Jurkat, Clone E6-1 (cell line): ENCODE measurements at places on chromosomes 12 and 14.

DNA sequence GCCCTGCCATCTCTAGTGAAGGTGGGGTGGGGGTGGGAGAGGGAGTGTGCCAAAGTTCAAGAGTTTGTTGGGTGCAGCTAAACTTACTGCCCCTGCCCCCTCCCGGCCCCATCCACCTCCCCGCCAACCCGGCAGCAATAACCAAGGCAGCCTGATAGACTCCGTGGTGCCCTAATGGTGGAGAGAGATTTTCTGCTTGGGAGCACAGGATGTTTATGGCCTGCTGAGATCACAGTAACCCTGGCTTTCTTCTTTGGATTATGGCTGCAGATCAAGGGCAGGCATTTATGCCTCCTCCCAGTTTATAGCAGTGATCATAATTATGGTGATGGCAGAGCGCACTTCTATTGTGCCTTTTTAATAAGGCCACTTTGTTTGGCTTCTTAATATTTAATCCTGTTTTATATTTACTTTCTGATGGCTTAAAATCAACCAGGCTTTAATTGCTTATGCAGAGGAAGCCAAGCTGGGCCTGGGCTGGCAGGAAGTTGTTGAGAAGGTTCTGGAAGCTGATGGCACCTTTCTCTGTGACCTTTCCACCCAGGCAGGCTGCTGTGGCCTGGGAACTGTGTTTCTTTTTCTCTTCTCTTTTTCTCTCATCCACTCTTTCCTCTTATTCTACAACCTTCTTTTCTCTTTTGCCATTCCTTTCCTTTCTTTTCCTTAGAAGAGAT lies 256.8 kb upstream of the FKBP4 start:
- DNase-seq: no peak

- DNase-seq: no peak
These were observed 73.4 kb downstream of the CLIP1 start for GRCh38 chr12:122349078-122349477.

- peak; percentile 33 for DNase-seq
These were observed at the start of gene SIX1 for GRCh38 chr14:60648934-60649874. Gene SIX1, minus strand, starts transcription at chr14:60649477. Its CDS starts 288 bp downstream, at chr14:60649189.

GRCh38 chr14:30756594-30756993 lies 117.8 kb upstream of the COCH start:
- no peak for DNase-seq

GRCh38 chr14:61797309-61797708 lies 35.1 kb downstream of the SNAPC1 start:
- DNase-seq: no peak

GRCh38 chr14:73467800-73468199 lies 9.5 kb upstream of the NUMB start:
- DNase-seq: no peak

- no peak for DNase-seq
These were observed 124.8 kb downstream of the PLCZ1 start for GRCh38 chr12:18612971-18613370.

DNA sequence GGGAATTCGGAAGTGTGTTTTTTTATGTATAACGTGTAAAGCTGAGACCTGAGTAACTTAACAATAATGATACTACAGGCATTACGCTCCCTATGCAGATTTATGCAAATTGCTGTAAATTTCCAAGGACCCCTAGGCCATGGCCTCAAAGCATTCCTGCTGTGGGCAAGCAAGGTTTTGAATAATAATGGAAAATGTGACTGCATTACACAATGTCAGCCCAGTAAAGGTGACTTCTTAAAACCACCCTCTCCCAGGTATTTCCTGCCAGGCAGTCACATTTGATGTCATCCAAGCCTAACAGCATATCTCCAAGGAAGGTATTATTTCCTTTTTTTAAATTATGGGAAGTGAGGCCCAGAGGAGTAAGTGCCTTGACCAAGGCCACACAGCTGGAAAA lies 621.0 kb downstream of the BCL11B start:
- no peak for DNase-seq

GRCh38 chr12:117109943-117110635 lies 10.9 kb upstream of the TESC start:
- no peak for DNase-seq

GRCh38 chr12:3236345-3237187 lies 159.4 kb downstream of the TSPAN9 start:
- DNase-seq: peak; percentile 14

- no peak for DNase-seq
These were observed 19.9 kb downstream of the TMEM233 start for GRCh38 chr12:119613319-119613936.

- DNase-seq: no peak
These were observed 472.5 kb downstream of the ADAMTS20 start for GRCh38 chr12:43079476-43079875.

GRCh38 chr12:111175396-111176094 lies 193.3 kb downstream of the PHETA1 start:
- no peak for DNase-seq

DNA sequence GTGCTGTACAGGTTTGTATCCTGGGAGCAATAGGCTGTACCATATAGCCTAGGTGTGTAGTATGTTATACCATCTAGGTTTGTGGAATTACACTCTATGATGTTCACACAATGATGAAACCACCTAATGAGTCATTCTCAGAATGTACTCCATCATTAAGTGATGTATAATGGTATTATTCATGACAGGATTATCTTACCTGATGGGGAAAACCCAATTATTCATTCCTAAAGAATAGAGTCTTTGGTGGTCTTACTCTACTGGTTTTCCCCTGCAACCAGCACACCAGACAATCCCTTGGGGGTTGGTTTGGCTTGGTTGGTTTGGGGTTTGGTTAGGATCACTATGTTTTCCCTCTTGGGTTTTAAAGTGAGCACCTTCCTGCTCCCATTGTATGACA lies 12.6 kb upstream of the OR10P1 start:
- no peak for DNase-seq

- DNase-seq: no peak
These were observed 319.6 kb downstream of the BTG1 start for GRCh38 chr12:91825999-91826398.

- peak; percentile 32 for DNase-seq
These were observed 311.8 kb upstream of the AMIGO2 start for GRCh38 chr12:47391566-47391965.

GRCh38 chr14:105325716-105326567 lies 11.4 kb downstream of the PACS2 start:
- DNase-seq: no peak

GRCh38 chr14:32478050-32478449 lies 149.0 kb downstream of the AKAP6 start:
- DNase-seq: no peak

DNA sequence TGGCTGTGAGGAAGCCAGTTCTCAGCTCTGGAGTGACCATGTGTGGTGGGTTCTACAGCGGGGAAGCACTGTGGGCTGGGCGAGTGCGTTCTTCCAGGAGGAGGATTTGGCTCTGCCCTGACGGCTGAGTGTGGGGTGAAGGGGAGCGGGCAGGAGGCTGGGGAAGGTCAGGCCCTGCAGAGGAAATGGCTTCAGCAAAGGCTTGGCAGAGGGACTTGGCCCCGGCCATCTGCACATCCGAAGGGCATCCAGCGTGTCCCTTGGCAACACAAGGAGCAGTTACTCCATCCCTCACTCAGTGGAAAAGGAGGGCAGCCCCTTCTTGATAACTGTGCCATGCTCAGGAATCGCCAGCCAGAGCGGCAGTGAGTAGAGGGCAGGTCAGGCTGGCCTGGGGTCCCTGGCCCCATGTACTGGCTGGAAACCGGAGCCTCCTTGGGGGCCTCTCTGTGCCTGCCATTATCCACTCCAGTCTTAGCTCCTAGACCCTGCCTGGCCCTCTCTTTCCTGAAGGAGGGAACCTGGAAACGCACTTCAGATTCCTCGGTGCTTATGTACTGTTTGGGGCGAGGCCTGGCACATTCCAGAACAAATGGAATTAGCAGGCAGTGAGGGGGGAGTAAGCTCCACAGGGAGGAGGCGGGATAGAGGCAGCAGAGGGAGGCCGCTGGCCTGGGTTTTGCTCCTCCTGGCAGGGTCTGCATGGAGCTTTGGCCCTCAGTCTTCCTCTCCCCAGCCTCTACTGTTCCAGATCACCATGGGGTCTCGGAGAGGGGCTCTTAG lies 133.6 kb upstream of the NCOR2 start:
- no peak for DNase-seq

DNA sequence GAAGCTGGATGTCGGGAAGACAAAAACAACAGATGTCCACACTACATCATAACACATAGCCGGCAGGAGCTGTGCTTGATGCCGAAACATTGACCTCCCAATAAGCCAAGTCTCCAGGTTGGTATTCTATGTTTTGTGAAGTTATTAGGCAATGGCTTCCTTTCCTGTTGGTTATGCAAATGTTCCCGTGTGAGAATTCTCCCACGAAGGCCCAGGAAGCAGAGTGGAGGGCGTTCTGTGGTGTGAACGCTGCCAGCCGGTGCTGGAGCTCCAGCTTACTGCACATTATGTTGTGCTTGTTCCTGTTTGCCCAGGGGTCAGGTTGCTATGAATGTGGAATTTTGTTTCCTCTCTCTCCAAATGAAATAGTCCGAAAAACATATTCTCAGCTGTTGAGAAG lies 156.4 kb upstream of the HMGA2 start:
- DNase-seq: no peak

- peak; percentile 4 for DNase-seq
These were observed 922 bp downstream of the PTPRR start for GRCh38 chr12:70919597-70920035.

DNA sequence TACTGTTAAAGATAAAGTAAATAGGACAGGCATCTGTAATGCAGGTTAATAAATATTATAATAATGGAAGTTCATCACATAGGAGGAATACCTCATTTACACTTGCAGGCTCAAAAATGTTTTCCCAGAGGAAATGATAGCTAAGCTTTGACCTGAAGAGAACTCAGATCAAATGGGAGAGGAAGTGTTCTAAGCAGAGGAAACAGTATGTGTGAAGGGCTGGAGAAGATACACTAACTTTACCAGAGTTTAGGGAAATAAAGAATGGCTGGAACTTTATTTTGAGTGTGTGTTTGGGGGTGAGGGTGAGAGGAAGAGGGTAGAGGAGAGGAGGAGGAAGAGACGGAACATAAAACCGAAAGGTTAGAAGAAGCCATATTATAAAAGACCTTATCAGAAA lies 34.0 kb upstream of the AP4S1 start:
- no peak for DNase-seq

DNA sequence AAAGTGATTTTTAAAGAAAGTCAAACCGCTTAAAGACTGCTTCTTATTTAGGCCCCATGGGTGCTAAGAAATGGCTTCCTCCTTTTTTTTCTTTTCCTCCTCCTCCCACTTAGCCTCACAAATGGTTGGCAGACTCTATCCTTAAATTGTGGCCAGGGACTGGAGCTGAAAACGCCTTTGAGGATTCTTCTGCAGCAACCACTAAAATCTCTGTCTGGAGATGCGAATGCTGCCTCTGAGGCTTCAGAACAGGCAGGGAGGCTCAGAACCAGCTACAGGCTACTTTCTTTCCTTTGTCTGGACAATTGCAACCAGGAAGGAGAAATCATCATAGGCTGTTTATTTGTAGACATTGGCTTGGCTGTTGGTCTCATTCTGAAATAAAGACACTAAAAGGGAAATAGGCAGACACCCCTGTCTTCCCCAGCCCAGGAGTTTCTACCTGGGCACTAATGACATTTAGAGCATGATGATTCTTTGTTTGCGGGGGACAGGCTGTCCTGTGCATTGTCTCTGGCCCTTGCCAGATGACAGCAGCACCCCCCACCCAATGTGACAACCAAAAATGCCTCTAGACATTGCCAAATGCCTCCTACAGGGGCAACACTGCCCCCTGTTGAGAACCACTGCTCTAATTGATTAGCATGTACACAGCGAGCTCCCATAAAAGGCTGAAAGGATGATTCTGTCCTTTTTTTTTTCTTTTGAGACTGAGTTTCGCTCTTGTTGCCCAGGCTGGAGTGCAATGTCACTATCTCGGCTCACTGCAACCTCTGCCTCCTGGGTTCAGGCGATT lies 50.3 kb downstream of the MAP1LC3B2 start:
- peak; percentile 63 for DNase-seq
